ENCODE measurements at places on chromosomes 3 and 15. TPM values are rescaled to one million over a fixed set of nuclear protein-coding genes. Genes with fewer than 3 reads are reported as not detected.

Gene ZIC1
- 24.8 TPM for polyA plus RNA-seq

Gene ZMYND10
- polyA plus RNA-seq = 1.1 TPM

Gene TRPM1
- not detected for polyA plus RNA-seq

- DNase-seq = no peak
These were observed 6.3 kb upstream of the GALNT15 start for GRCh38 chr3:16168211-16168610.

DNA sequence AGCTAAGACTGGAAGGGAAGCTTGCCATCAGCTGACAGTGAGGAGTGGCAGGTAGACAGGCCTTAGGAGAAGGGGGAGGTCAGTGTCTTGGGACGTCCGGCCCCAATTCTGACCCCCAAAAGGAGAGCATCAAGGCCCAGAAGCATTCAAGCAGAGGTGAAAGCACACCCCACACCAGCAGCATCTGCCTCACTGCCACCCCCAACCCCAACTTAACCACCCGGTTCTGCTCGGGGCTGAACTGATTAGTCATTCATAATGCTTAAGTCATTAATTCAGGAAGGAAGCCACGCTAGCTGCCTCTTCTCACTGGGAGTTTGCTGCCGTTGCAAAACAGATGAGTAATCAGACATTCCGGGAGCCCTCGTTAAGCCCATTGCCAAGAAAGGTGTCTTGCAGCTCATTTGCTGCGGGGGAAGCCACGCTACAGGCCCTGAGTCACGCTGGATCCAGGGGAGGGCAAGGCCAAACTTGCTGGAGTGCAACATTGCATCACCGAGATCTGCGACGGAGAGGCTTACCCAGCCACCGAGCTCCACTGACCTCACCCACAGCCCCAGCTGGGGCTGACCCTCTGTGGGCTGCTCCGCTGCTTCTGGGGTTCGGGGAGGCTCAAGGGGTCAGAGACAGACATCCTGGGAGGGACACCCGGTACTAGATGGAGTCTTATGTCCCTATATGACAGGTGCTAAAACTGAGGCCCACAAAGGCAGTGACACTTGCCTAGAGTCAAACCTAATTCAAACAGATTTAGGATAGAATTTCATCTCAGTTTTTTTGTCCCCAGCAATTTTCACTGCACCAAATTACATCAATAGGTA is 46.4 kb upstream of the HES1 start:
- no peak for DNase-seq

Gene HGD
- 0.47 TPM for polyA plus RNA-seq

Gene PLEKHO2
- polyA plus RNA-seq = 13.1 TPM

GRCh38 chr3:48548126-48548525 is 8.5 kb downstream of the PFKFB4 start:
- DNase-seq = no peak

- DNase-seq = no peak
These were observed 595 bp downstream of the PDCD7 start for GRCh38 chr15:65132878-65133547.

Gene SEMA3F
- 9.0 TPM for polyA plus RNA-seq

- no peak for DNase-seq
These were observed 118.4 kb upstream of the ROBO1 start for GRCh38 chr3:79886204-79886603.

DNA sequence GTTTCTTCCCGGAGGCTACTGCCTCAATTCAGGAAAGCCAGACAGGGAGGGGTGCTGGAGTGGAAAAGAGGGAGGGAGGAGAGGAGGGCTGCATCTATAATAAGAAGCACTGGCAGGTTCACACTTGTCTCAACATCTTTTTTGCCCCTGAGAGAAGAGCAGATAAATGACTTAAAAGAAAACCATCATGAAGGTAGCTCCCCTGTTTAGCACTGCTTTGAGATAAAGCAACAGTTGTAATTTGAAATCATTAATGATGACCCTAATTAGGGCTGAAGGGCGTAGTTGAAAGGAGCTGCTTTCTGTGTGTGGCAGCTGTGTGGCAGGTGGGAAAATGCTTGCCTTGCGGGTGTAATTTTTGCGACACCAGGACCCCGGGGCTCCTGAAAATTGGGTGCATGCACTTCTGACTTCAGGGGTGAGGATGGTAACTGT is 222.8 kb upstream of the IL12A start:
- DNase-seq = no peak

GRCh38 chr3:16319307-16319706 is 54.3 kb downstream of the OXNAD1 start:
- DNase-seq = no peak

DNA sequence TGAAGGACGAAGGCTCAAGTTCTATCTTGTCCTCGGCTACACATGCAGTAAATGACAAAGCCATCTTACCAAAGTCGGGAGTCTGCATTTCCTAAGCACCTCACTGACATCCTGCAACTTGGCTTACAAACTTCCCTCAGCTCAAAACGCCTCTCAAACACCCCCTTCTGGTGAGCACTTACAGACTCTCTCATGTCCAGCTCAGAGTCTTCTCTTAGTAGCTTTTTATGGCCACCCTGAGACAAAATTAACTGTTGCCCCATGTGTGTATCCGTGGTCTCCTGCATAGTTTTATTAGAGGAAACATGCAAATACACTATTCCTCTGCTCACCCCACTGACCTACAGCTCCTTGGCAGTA is 819.7 kb downstream of the FHIT start:
- no peak for DNase-seq

Gene XCR1
- polyA plus RNA-seq = 0.27 TPM
